Stimulated activated CD8-positive, alpha-beta memory T cell treated with anti-CD3 and anti-CD28 coated beads, Interleukin-7, amount 100 ng/mL, for 48 hours (primary cell): ENCODE measurements at places on chromosomes 3 and 15.

- no peak for DNase-seq
Observed at GRCh38 chr3:129777806-129778205, 115.7 kb downstream of the TMCC1 start.

DNA sequence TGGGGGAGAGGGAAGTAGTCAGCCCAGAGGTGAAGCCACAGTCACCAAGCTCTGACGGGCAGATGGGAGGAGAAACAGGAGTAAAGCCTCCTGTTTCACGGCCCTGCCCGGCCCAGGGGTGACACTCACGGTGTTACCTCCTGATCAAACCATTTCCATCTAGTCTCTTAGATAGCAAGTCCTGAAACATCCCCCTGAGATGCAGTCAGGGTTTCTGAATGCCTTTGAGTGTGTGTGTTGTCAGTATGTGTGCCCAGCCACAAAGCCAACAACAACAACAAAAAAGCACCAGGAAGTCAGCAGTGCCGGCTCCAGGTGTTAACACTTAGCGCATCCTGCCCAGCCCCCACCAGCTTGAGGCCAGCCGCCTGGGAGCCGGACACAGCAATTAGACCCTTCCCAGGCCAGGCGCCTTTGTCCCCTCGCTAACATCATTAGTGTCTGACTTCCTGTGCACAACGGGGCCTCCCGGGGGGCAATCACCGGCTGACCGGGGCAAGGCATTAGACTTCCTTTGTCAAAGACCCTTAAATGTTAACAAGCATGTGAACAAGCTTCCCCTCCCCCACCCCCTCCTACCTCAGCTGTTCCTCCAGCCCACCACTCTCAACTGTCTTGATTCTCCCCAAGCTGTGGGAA lies 34.5 kb downstream of the IL17RD start:
- no peak for DNase-seq

DNA sequence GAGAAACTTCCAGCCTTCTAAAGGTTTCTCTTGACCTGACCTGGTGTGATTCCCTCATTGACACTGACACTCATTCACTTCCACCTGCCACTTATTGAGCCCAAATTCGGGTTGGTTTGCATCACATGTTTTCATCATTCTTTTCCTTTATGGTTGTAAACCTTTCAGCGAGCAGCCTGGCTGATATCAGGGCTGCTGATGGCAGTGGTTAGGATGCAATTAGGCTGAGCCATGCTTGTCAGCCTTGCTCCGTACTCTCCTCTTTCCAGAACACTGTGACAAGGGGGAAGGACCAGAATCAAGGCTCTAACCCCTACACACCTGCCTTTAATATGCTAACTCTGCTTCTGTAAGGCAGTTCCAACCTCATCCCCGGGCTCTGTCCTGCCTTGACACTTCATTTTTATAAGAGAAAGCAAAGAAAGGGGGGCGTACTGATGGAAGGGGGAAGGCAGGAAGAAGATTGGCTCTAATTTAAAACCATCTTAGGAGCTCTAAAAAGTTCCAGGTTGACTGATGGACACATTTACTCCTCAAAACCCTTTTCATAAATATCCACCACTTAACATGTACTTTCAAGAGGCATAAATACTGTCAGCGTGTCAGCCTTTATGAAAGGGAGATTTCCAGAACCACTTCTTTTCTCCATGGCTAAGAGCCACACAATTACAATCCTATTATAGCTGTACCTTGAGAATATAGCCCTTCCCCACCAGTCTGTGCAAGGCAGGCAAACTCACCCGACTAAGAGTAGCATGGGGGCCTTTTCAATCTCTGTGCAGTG lies 5.7 kb downstream of the NMNAT3 start:
- no peak for DNase-seq

DNA sequence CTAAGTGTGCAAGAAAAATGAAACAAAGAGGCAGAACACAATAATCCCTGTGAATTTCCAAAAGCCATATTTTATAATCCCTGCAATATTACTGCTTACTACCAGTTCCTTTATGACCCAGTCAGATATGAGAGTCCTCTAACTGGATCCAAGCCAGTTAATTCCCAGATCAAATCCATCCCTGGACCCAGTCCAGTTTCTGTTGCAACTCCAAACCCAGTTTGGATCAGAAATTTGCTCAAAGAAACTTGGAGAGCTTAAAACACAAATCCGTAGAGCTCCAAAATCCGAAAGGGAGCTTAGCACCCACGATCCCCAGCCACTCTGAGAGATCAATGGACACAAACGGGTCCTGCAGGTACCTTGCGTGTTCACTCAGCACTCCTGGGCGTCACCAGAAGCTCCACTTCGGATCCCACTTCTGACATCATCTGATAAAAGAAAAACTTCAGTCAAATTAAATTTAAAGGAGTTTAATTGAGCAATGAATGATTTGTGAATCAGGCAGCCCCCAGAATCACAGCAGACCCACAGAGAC lies 32.6 kb upstream of the THUMPD3 start:
- no peak for DNase-seq

GRCh38 chr15:49815526-49815925 lies 194.7 kb downstream of the DTWD1 start:
- no peak for DNase-seq

GRCh38 chr3:59935025-59935424 lies 885.2 kb upstream of the CFAP20DC start:
- no peak for DNase-seq

DNA sequence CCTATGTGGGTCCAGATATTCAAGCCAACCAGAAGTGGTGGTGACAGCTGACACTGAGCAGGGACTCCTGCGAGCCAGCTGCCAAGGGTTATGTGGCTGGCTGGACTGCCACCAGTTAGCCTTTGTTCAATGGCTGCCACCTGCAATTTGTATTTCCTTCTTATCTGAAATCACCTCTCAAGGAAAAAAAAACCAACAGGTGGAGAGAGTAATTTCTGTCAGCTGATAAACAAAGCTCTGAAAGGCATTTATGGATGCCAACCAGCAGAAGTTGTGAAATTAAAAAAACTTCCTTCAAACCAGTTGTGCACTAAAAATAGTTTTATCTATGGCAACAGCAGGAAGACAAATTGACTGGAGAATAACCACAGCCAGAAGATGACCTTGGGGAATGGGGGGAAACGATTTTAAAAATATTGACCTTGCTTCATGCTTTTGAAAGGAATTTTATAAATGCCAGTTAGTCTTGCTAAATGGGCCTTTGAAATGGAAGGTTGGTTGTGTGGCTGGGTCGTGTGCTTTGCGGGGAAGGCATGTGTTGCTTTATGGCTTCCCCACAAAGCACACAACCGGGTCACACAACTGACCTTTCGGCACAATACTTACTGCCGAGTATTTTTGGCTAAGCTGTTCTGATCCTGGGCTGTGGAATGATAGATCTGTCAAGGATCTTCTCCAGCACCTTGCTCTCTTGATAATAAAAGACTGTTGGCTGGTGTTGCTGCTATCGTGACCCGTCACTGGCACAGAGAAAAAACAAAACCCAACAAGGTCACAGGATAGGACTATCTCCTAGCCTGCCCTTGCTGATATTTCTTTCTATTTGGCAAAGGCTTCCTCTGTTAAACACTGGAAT lies 3.5 kb downstream of the MYZAP start:
- no peak for DNase-seq

GRCh38 chr3:69012100-69012799 lies 1.2 kb downstream of the EOGT start:
- no peak for DNase-seq

GRCh38 chr3:56303487-56303886 lies 164.8 kb downstream of the ERC2 start:
- DNase-seq, result no peak

- no peak for DNase-seq
Observed at GRCh38 chr3:127351321-127351720, 63.5 kb upstream of the PRR20G start.

DNA sequence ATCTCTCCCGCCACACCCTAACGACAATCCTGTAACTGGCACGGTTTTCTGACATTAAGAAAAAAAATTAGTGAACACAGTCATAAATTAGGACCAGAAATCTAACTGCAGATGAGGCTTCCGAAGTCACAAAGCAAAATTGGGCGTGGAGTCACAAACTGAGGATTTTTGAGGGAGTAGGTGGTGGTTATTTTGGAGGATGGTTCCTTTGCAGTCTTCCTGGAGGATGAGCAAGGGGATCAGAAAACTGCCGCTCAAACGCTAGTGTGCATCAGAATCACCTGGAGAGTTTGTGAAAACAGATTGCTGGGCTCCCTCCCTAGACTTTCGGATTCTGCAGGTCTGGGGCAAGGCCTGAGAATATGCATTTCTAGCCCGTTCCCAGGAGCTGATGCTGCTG lies 334.8 kb downstream of the RORA start:
- DNase-seq, result no peak
